Mammary epithelial cell (primary cell): ENCODE measurements at places on chromosomes 2 and 18. TPM values are rescaled to one million over a fixed set of nuclear protein-coding genes. Genes with fewer than 3 reads are reported as not detected.

- peak; percentile 68 for DNase-seq
Observed at GRCh38 chr2:224023188-224023587, 15.9 kb downstream of the SERPINE2 start.

Gene RND3
- total RNA-seq = 178 and 446 TPM in 2 replicates

DNA sequence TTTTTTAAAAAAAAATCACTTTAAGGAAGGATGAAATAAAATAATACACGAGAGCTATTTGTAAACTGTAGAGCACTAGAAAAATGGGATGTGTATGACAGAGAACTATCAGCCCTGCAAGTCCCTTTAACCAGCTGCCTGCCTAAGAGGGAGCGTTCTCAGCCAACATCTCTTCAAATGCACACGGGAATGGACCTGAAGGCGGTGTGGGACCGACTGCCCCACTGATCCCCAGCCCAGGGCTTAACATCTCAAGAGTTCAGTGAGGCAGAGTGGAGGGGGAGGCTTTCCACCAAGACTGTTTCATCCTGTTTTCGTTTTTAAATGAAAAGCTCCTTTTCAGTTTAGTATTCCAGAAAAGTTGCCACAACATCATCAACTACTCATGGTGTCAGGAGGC lies 2.2 kb downstream of the INPP4A start:
- no peak for DNase-seq

Gene GRHL1
- 6.0 TPM for total RNA-seq

- DNase-seq = no peak
Observed at GRCh38 chr18:76479351-76480238, 15.4 kb downstream of the ZNF516 start.

Gene TEKT4
- total RNA-seq = not detected

Gene GPR155
- 13.8 TPM for total RNA-seq

Gene ERBB4
- not detected in 2 replicates for total RNA-seq

DNA sequence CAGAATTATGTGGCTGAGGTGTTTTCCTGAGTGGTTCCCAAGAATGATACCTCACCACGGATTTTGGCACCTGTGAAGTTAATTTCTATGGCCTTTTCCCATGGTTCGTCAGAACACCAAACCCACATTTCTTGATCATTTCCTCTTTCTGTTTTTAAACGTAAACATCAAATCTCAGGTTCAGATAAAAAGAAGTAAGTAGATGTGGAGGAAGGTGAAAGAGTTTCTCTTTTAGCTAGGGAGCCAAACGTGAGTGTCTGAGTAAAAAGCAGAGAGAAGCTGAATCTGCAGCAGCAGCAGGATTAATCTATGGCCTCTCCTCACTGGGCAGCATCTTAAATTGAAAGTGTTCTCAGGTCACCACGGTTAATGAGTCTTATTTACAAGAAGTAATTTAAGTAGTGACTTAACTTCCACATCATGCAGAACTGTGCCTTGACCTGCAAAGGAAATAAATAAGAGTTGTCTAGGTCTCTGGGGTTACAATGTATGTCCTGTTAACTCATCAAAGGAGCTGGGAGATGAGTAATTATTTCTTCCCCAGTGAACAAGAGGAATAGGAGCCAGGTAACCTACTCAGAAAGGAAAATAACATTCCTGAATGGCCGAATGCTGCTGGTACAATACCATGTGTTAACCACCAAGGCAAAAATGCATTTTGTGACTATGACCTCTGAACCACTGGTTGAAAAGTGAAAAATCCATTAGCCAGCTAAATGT lies 139.6 kb upstream of the NETO1 start:
- DNase-seq = peak; percentile 89

Gene FBXO36
- 5.2 TPM for total RNA-seq

Gene ITPRIPL1
- total RNA-seq = 0.28 TPM in 1 of 2 replicates, not detected in the other

DNA sequence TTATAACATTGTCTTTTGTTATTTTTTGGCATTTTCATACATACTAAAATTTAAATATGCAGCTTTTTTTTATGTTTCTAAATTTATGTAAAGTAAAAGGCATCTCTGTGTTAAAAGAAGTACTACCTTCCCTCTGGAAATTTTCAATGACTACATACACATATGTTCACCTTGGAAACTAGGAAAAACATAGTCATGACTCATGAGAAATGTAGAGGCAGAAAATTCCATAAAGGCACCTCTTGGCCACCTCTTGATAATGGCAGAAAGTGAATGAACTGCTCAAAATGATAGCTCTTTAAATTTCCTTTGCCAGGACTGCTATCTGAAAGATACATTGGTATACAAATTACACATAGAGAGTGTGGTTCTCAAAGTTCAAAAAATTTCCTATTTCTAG lies 889.1 kb upstream of the ZEB2 start:
- DNase-seq = peak; percentile 21

GRCh38 chr18:58586269-58586668 lies 42.6 kb downstream of the ALPK2 start:
- DNase-seq = no peak

DNA sequence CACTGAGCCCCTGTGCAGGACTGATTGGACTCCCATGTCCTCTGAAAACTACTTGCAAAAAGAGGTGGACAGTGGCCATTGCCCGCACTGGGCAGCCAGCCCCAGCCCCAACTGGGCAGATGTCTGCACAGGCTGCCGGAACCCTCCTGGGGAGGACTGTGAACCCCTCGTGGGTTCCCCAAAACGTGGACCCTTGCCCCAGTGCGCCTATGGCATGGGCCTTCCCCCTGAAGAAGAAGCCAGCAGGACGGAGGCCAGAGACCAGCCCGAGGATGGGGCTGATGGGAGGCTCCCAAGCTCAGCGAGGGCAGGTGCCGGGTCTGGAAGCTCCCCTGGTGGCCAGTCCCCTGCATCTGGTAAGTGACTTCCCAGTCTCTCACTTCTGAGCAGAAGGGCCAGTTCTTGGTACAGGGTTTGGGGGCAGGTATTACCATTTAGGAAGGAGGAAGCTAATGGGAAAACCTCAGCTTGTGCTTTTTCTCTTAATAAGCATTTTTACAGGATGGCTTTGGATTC lies 44.1 kb downstream of the TNFRSF11A start:
- DNase-seq = no peak

Gene ZSWIM2
- not detected for total RNA-seq

DNA sequence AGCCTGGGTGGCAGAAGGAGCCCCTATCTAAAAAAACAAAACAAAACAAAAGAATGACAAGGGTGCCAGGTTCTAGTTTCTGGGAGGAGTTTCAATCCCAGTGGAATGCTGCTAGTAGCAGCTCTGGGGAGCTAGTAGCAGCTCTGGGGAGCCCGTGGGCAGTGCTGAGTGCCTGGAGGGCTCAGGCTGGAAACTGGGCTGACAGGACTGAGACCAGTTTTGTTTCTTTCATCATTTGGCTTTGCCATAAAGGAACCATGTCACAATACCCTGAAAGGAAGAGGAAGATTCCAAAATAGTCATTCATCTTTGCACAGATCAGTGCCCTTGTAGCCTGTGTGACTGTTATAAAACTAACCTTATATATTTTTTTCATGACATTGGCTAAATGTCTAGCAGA lies 10.6 kb downstream of the MFSD6 start:
- no peak for DNase-seq

DNA sequence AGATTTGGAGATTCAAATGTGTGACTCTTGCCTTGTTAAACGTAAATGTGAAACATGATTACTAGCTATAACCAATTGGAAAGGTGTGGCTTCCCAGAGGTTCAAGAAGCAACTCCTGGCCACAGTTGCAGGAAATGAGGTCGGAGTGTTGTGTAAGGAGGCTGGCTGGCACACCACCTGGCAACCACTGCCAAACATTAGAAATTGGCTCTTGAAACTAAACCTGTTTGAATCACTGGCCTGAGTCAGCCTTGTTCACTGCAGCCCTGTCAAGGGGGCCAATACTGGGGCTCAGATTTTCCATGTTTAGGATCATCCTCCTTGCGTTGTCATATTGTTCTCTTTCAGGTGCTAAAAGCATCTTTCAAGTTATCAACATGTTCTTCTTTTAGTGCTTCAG lies 206.3 kb downstream of the ARL6IP6 start:
- DNase-seq = peak; percentile 85

GRCh38 chr2:65220432-65221131 lies 7.0 kb upstream of the ACTR2 start:
- no peak for DNase-seq

DNA sequence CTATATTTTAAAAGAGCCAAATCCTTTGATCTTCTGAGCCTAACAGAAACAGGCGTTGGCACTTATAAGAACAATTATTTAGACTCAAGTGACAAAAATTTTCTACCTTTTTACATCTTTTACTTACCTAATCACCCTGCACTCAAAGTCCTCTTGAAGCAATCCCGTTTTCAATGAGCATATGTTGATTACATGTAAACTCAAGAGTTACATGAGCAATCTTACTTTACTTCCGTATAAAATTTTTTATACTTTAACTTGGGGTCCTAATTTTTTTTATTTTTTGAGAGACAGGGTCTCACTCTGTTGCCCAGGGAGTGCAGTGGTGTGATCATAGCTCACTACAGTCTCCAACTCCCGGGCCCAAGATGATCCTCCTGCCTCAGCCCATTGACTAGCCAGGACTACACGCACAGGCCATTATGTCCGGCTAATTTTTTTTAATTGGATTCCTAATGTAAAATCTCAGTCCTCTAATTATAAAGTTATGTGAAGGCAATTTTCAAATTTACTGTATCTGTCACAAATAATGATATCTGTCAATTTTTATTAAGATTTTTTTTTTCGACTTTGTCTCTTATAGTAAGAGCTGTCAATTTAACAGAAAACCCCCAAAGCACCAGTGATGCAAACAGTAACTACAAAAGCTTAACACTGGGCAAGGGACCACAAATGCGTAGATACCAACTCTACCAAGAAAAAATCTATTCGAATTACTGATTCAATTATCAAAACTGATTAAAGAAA lies 19.1 kb upstream of the STPG4 start:
- DNase-seq = peak; percentile 24

GRCh38 chr2:200342235-200342634 lies 35.7 kb downstream of the SPATS2L start:
- no peak for DNase-seq
